ENCODE measurements at places on chromosomes 1 and 21.

- DNase-seq = no peak
Observed at GRCh38 chr1:198519639-198520501, 20.6 kb downstream of the ATP6V1G3 start.

- no peak for DNase-seq
Observed at GRCh38 chr1:192740214-192740613, 68.6 kb upstream of the RGS2 start.

DNA sequence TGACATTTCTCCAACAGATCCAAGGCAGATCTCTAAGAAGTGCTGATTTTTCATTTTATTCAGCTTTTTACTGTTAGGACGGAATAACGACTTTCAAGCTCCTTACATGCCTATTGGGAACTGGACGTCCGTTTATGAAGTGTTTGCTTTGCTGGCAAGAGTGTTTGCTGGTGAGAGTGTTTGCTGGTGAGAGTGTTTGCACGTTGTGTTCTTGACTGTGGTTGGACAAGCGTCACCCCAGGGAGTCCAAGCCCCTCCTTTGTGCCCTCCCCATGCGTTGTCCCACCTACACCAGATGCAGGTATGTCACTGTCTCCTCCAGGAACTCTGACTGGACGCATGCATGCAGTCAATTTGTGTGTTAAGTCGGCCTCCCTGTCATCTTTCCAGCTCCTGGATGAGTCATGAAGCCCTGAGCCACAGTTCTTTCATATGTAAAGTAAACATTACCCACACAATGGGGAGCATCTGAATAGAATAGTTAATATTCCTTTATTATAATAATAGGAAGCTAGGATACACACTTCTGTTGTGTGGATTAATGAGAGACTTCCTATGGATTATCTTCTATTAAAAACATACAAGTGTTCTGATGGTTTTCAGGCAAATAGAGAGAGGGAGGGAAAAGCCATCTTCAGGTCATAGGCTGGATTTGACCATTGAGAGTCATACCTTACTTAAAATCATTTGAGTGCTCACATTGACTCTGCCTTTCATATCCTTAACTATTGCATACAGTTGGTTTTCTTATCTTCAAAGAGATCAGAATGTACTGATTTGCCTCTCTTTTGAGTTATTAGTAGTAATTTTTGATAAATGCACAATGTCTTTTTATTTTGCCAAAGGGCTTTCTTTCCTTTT is 119.2 kb downstream of the GALNT2 start:
- no peak for DNase-seq

DNA sequence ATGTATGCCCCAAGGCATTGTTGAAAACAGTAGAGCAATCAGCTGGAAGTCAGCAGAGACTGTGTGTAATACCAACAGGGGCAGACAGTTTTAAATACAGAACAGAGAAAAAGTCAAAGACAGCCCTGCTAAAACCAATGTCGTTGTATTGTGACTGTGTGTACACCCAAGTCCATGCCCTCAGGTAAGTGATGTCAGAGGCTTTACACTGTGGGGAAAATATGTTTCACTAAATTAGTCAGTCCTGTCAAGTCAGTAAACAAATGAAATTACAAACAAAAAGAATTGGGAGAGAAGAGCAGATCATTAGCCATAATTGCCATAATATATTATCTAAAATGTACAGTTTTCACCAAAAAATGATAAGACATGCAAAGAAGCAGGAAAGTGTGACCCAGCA is 2.4 kb upstream of the CYP2J2 start:
- DNase-seq = no peak

DNA sequence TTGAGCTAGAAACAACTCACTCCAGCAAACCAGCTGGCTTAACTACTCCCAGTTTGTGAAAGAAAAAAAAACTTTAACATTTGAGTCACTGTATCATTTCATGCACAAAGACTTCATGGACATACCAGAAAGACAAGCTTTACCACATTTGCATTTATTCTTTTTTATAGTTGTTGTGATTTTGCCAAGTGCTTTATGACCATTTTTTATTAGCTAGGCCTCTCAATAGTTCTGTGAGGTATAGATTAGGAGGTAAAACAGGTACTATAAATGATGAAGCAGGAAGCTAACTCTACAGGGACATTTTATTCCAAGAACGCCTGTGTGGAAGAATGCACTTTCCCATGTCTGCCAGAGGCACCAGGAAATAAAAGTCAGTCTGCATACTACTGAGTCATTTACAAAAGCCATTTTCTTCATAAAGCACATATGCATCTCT is 8.2 kb upstream of the DENND1B start:
- DNase-seq = no peak

GRCh38 chr1:163227126-163227525 is 24.4 kb upstream of the RGS5 start:
- no peak for DNase-seq

- no peak for DNase-seq
Observed at GRCh38 chr1:198678901-198679329, 40.1 kb downstream of the PTPRC start.

GRCh38 chr1:229318056-229318455 is 24.8 kb downstream of the CCSAP start:
- no peak for DNase-seq

DNA sequence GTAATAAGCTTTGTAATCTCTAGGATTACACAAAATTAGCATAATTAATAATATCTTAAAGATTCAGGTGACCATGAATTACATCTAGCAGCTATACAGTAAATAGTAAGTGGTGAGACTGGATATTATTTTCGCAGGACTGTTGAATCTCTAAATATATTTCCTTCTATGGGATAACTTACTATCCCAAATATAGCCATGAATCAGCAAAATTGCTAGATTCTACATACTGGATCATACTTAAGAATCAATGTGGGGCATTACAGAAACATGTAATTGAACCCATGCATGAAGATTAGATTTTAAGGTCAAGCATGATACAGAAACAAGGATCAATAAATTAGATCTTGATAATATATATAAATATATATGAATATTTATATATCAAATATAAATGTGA is 1203.4 kb downstream of the BRINP3 start:
- DNase-seq = no peak

- DNase-seq = no peak
Observed at GRCh38 chr1:201714542-201715329, 114.2 kb upstream of the IPO9 start.

- DNase-seq = no peak
Observed at GRCh38 chr1:246317332-246318035, 189.6 kb downstream of the SMYD3 start.

DNA sequence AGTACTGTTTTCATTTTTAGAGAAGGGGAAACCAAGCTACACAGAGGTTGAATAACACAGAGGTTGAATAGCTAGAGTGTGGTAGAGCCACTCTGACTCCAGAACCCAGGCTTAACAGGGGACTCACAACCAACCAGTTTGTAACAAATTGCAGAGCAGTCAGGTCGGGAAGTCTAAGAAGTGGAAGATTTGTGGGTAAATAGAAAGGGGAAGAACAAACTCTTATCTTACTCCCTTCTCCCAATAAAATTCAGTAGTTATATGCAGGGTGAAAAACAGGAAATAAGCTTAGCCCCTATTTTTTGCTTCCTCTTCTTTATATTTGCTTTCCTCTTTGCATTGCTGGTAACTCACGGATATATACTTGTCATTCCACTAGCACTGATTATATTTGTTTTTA is 23.2 kb downstream of the CDC42 start:
- no peak for DNase-seq

DNA sequence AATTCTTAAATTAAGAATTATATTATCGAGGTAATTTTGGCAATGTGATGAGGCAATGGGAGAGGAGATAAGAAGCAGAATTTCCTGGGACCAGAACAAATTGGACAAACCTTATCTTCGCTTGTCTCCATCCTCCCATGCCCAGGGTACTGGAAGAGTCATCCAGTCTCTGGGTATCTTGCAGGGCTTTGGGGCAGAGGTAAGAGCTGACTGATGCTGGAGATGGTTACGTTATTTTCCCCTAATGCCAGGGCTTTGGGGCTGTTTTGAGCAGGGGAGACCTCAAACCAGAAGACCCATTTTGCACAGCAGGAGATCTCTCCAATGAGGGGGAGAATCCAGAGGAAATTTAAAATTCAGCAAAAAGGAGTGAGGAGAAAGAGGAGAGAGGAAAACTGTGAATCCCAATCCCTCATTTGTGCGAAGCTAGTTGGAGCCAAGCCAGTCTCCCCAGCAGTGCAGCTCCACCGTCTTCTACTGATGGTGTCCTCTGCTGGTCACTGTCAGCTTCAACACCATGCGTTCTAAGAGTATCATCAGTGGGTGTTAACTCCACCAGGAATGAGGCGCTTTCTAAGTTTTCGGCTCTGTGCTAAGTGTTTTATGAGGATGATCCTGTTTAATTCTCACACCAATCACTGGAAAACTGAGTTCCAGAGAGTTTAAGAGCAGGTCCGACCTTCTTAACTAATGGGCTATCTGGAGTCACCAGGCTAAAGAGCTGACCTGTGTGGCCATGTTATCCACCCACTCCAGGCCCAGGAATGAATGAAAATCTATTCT is 86.8 kb upstream of the CD34 start:
- peak; percentile 39 for DNase-seq

DNA sequence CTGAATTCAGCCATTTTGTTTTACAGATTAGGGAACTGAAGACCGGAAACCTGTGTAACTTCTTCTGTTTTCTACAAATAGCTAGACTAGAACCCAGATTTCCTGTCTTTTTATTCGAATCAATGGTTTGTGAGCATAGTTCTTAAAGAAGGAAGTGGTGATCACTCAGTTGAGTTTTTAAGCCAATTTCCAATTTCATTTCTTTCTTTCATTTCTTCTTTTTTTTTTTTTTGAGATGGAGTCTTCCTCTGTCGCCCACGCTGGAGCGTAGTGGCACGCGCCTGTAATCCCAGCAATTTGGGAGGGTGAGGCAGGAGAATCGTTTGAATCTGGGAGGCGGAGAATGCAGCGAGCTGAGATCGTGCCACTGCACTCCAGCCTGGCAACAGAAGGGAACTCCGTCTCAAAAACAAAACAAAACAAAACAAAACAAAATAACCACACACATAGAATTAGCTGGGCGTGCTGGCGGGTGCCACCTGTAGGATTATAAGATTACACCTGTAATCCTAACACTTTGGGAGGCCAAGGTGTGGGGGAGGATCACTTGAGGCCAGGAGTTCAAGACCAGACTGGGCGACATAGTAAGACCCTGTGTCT is 3.0 kb upstream of the MDM4 start:
- DNase-seq = peak; percentile 17

DNA sequence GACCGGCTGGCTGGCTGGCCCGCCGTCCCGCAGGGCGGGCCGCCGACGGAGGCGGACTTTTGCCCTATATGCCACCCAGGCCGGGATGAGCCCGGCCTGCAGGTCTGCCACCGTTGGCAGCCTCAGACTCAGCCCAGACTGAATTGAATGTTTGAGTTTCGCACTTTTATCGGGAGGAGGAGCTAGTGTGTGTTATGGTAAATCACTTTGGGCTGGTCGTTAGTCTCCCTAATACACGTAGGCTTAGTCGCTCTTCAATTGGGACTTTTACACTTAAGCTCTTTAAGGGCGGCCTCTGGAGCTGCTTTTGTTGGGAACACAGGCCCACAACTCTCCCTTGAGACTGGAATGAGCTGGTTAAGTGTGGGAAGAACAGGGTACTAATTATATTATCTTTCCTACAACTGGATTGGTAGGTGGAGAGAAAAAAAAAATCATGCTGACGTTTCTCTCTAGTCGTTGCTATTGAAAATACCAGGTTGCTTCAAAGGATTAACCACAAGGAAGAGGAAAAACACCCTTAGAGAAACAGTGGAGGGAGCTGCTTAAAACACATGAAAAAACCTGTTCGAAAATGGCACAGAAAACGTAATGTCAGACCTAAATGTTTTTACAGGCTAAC is 1.4 kb upstream of the IRF2BP2 start:
- DNase-seq = no peak

Measured in stimulated activated CD4-positive, alpha-beta T cell treated with anti-CD3 and anti-CD28 coated beads, Interleukin-12 subunit alpha, Interleukin-12 subunit beta, amount 100 ng/mL, for 24 hours (primary cell).